Fibroblast of skin of abdomen (primary cell): ENCODE measurements at places on chromosomes 3 and 15.

DNA sequence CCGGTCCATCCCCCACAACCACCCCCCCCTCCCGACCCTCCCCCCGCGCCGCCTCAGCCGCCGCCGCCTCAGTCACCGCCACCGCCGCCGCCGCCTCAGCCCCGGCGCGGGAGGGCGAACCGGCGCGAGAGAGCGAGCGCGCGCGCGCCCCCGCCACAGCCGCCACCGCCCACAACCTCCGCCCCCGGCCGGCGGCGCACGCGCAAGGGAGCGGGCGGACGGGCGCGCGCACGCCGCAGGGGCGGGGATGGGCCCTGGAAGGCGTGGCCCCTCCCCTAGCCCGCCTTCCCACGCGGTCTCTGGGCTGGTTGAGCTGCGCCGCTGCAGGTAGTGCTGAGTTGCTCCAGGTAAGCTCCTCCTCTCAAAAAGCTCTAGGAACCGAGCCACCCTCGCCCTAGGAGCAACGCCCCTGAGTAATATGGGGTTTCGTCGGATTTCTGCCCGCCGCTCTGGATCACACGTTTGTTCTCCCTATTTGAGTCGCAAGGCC lies at the start of gene TMCC1:
Gene TMCC1, minus strand, starts transcription at position 131 of the 490 bp plus-strand sequence.
- DNase-seq: peak; percentile 86

DNA sequence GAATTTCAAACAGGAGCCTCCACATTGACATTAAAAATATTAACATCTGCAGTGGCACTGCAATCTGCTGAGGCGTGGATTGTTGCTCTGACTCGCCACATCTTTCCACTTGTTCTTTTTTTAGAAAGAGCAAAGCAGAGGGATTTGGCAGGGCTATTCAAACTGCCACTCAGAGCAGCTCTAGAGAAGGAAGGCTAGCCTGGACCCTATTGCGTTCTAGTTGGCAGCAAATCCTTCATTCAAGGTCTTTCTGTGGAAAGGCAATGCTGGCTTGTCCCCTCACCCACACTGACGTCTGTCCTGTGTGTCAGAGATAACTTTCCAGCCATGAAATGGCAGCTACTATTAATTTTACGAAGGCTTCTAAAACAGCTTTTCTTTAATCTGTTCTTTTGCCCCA lies 483.2 kb upstream of the SGO1 start:
- DNase-seq: no peak

DNA sequence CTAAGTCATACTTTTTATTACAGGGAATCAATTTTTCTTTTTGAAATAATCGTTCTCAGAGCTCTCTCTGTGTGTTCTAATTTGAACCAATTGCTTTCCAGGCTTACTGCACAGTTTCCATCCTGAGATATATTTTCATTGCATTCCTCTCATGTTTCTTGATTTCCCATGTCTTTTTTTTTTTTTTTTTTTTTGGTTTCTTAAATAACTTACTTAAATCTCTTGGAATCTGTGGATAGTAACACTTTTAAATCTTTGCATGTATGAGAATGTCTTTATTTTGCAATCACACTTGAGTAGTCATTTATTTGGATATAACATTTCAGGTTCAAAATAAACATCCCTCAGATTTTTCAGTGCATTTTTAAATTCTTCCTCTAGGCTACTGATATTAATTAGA lies 14.5 kb upstream of the ABTB1 start:
- peak; percentile 12 for DNase-seq

- DNase-seq: no peak
Observed at GRCh38 chr3:141410408-141410807, 42.1 kb downstream of the ZBTB38 start.

GRCh38 chr15:65845826-65846519 lies 23.3 kb upstream of the RAB11A start:
- DNase-seq: no peak

- DNase-seq: no peak
Observed at GRCh38 chr15:68415061-68415460, 16.9 kb downstream of the ITGA11 start.
